ENCODE measurements at places on chromosomes 6 and 20.

GRCh38 chr20:18504479-18505060, 3.2 kb upstream of the SEC23B start:
- peak; percentile 13 for DNase-seq

- no peak for DNase-seq
Observed at GRCh38 chr20:26205350-26205749, 508.7 kb upstream of the ZNF337 start.

DNA sequence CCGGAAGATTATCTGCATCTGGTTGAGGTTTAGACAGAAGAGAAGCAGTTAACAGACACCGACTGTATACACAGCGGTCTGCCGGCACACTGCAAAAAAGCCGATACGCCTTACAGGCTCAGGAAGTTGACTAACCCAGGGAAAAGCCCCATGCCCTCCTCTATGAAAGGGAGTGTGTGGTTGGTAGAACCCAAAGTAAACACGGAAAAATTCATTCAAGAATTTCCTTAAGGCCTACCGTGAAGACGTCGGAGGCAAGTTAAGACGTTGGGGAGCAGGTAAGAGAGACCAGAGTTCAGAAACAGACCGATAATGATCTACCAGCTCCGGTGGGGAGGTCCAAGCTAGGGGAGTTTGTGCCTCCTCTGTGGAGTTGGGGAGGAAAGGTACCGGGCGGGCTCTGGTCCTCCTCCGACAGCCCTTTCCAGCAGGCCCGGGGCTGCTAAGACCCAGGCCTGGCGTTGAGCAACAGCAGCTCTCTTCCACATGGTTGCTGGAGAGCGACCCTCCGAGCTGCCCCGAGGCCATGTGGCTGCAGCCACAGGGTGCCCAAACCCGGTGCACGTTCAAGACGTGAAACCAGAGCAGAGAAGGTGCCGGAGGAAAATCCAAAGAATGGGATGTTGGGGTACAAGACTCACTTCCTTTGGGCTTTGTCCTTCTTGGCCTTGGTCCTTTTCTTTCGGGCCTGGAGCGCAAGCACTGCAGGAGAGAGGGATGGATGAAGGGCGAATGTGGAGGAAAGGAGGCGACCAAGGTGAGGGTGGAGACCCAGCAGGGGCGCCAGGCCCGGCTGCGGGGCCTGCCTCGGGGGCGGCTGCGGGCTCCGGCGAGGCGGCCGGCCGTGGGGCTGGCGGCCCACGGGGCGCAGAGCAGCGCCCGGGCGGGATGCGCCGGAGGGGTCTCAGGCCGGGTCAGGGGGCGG, 809 bp downstream of the SRPK1 start:
- DNase-seq = peak; percentile 25

DNA sequence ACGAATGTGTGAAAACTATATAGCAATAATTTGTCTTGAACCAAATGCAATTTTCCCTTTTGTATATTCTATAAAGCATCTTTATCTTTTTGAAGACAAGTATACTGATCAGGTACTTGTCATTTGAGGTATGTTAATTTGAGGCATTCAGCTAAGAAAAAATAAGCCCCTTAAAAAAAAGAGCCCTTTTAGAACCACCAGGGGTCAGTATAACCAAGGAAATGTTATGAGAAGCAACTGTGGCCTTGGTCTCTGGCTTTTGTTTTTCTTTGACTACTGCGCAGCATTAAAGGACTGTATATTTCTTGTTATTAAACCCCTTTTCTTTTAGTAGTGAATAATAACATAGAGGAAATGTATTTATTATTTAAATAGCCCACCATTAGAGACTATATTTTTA, 43.1 kb downstream of the CD109 start:
- DNase-seq = peak; percentile 76

DNA sequence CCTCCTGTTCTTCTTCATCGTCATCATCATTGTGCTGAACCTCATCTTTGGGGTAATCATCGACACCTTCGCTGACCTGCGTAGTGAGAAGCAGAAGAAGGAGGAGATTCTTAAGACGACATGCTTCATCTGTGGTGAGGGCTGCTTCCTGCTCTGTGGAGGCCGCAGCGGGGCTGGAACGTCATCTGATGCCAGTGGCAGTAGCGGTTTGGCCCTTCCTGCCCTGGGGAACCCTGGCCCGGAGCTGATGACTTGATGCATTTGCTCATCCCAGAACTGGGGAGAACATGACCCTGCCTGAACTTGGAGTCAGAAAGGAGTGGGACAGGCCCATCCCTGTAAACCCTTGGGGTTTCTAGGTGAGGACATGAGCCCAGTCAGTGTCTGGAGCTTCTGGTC, 18.7 kb downstream of the UQCC2 start:
- no peak for DNase-seq

DNA sequence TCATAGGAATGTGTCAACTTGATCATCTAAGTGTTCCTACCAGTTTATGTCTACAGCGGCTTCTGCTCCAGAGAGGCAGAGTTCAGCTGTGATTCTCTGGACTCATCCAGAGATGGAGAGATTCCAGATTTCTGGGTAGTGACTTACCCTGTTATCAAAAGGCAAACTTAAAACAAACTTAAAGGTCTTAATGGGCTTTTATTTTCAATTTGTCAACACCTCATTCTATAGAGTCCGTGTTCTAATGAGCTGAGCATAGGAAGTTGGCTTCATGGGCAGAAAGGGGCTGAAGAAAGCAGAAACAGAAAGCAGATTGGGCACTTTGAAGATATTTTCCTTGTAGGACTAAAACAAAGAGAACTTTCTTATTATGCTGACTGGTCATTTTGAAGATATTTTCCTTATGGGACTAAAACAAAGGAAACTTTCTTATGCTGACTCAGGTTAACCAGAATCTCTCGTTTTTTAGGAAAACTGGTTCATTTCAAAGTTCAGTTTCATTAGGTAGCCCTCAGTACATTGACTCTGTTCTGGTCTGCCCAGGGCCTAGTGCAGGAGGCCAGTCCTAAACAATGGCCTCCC, 185.1 kb downstream of the CDH26 start:
- DNase-seq = no peak

- DNase-seq = no peak
Observed at GRCh38 chr20:24017458-24017755, 28.8 kb upstream of the GGTLC1 start.

- no peak for DNase-seq
Observed at GRCh38 chr20:5364136-5364821, 47.5 kb upstream of the PROKR2 start.

DNA sequence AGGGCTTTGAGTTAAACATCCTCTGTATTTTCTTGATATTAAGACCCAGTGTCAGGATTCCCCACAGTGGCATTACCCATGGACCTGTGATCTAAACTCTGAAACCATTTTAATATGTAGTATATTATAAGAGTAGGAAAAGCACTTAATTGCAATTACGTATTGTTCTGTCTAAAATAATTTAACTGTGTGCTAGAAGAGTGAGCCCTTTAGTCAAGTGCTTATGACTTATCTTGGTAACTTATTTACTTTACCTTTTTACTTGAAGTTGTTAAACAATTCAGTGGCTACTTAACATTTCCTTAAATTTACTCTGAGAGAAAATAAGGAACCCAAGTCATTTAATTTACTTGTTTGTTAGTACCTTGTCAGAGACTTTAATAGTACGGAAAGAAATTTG, 173.6 kb downstream of the CDKAL1 start:
- DNase-seq = no peak

DNA sequence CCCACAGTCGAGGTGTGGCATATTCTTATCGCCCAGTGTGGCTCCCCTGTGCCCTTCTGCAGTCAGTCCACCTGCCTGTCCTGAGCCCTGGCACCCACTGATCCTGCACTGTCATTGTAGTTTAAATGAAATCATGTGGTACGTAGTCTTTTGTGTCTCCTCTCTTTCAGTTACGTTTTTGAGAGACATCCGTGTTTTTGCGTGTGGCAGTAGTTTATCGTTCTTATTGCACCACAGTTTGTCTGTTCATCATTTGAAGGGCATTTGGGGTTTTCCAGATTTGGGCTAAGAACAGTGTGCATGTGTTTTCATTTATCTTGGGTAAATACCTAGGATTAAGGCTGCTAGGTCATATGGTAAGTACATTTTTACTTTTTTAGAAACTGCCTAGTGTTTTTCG, 49.3 kb downstream of the SPATA2 start:
- peak; percentile 93 for DNase-seq

GRCh38 chr20:21262812-21263211, 40.3 kb upstream of the XRN2 start:
- no peak for DNase-seq

GRCh38 chr6:155177363-155177961, 86.4 kb upstream of the CLDN20 start:
- DNase-seq = peak; percentile 72

DNA sequence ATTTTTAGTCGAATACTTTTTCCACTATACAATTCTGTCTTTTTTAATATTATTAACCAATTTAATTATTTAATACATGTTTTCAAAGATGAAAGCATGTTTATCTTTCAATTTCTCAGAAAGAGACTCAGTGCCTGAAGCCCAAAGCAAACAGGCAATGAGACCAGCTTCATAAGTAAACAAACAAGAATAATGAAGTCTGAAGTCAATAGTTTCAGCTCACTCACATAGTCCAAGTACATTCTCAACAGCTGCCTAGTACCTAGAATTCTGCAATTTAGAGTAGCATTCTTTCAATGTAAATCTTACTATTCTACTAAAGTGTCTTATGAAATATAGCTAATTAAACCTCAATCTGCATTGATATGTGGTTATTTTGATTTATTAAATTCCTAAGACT, 626.5 kb upstream of the NRSN1 start:
- no peak for DNase-seq

DNA sequence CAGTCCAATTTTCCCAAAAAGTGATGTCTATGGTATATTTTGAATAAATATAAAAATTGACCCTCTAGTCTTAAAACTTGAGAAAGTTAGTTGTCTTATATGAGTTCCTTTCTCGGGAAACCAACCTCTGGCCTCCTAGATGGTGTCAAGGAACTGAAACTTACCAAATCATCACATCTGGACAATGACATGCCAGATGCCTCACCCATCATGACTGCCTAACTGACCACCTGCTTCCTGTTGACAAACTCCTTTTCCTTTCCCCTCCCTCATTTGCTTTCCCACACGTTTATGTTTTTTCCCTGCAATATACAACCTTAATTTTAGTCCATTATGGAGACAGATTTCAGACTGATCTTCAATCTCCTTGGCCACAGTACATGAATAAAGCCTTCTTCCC, 731.0 kb downstream of the EPHA7 start:
- DNase-seq = no peak
